ENCODE measurements at places on chromosomes 12 and 14.

- DNase-seq: no peak
These were observed 63.8 kb downstream of the SUSD6 start for GRCh38 chr14:69675245-69675583.

DNA sequence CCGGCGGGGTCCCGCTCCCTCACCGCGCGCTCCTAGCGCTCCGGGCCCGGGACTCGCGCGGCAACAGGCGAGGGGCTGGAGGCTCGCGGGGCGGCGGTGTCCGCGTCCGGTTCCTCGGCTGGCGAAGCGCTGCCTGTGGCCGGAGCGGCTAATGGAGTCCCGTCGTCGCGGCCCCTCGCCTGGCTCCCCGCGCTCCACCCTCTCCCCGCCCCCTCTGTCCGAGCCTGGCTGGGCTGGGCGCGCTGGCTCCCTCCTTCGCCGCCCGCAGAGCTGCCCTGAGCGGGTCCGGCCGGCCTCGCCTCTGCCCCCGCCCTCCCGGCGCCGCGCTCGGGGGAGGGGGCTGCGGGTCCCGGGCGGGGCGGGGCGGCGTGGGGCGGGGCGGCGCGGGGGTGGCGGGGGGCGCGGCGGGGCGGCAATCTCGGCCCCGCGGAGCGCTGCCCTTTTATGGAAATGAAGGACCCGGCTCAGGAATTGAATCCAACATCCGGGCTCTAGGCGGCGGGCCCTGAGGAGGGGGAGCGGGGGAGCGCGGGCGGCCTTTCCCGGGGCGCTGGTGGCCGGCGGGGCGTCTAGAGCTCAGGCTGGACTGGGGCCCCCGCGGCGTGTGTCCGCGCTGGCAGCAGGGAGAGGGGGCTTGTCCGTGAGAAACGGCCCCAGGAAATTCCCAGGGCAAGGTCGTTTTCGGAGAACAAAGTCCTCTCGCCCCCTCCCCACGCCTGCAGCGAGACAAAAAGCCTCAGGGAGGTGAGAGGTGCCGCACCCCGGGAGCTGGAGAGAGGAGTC lies at the start of gene FERMT2:
Gene FERMT2, minus strand, starts transcription at position 153 of the 783 bp plus-strand sequence. CDS start 482 bp downstream, outside the sequence.
- DNase-seq: peak; percentile 26

DNA sequence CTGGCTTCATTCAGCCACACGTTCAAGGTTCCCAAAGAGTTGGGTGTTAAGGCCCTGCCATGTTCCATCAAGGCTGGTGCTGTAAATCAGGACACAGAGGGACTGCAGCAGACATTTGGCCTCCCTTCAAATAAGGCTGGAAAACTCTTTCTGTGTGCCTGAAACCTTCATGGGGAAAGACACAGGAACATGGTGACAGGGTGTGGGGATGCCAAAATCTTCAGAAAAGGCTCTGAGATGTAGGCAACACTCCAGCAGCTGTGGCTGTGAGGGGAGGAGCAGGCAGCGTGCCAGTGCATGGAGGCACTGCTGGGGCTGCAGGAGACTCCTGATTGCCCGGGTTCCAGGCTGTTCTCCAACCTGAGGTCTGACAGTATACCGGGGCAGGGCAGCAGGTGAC lies 15.0 kb downstream of the POMT2 start:
- no peak for DNase-seq

- no peak for DNase-seq
These were observed 239.2 kb downstream of the NUAK1 start for GRCh38 chr12:105899589-105899988.

DNA sequence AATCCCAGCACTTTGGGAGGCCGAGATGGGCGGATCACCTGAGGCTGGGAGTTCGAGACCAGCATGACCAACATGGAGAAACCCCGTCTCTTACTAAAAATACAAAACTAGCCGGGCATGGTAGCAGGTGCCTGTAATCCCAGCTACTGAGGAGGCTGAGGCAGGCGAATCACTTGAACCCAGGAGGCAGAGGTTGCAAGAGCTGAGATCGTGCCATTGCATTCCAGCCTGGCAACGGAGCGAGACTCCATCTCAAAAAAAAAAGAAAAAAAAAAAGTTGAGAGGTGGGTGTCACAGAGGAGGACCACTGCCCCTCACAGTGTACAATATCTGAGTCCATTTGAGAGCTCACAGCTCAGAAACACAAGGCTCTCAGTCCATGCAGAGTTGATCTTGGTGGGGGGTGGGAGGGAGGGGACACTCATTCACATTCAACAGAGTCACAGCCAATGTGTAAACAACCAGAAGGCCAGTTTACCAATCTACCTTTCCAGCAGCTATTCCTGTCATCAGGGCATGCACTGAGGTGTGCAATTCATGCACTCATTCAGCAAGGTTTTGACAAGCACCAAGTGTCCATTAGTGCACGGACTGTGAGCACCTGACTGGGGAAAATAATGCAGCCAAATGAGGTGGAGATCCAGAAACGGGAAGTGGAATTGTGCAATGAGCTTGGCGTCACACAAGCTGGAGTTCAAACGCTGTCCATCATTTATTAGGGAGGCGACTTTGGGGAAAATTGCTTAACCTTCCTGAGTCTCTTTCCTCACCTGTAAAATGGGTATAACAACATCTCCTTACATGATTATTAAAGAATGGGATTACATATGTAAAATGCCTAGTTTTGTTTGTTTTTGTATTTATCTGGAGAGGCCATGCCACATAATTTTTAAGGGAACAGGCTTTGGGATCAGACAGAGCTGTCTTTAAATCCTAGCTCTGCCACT lies 4.4 kb upstream of the EIF5 start:
- no peak for DNase-seq

- DNase-seq: no peak
These were observed 76.6 kb upstream of the CEP83 start for GRCh38 chr12:94536040-94536965.

- DNase-seq: no peak
These were observed 57.9 kb downstream of the FUT8 start for GRCh38 chr14:65470404-65470880.

DNA sequence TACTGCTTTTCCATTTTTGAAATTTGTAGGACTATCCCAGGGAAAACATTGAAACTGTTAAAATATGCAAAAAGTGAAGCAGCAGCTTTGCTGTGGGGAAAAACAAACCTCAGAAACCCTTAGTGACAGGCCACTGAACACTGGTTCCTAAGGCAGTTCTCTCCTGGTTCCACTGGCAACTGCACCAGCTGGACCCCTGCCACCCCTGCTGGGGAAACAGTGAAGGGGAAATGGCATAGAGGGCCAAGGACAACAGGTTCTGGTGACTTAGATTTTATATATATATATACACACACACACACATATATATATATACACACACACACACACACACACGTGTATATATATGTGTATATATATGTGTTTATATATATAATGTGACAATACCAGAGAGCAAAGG lies 16.2 kb upstream of the KRT7 start:
- DNase-seq: no peak

DNA sequence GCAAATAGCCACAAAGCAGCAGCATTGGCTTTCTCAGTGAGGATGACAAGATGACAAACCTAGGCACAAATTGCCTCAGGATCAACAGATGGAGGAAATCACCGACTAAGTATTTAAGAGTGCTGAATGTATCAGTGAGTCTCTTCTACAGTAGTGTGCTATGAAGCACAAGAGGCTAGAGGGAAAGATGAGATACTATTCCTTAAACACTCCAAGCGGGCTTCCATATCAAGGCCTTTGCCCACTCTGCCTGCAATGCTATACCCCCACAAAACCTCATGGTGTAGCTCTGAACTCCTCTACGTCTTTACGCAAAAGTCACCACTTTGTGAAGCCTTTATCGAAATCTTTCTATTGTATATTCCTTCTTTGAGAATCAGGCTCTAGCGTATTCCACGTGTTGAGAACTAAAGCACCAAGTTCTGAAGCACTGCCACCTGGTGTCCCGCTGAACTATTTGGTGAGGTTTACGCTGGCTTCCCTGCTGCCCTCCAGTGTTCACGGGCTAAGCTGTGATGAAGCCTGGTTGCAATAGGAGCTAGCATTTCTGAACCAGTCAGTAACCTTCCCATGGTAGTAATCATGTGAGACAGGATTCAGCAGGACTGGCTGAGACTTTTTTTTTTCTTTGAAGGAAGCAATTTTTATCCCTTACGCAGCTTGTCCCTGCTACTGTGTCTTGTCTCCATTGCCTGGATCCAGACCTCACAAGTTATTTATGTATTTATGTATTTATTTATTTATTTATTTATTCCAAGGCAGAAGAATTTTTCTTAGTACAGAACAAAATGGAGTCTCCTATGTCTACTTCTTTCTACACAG lies 426.5 kb upstream of the OR4E1 start:
- DNase-seq: peak; percentile 73

Measured in CD4-positive, alpha-beta T cell treated with Interleukin-6 for 4 hours (primary cell).